Amniotic stem cell (primary cell): ENCODE measurements at places on chromosomes 7 and 10.

DNA sequence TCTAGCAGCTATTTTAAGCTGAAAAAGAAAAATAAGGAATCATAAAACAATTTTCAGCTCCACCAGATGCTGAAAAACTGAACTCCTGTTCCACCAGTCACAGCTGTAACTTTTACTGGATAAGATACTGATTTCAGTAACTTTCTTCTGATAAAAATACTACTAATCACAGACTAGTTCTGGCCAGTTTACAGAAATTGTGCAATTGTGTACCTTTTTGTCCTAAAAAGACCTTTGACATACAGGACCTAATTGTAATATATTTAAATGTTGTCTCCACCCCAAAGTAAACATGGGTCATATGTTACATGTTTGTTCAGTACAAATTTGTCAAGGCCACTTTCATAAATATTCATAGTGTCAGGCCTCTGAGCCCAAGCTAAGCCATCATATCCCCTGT lies 27.1 kb upstream of the PIP start:
- DNase-seq, result no peak

DNA sequence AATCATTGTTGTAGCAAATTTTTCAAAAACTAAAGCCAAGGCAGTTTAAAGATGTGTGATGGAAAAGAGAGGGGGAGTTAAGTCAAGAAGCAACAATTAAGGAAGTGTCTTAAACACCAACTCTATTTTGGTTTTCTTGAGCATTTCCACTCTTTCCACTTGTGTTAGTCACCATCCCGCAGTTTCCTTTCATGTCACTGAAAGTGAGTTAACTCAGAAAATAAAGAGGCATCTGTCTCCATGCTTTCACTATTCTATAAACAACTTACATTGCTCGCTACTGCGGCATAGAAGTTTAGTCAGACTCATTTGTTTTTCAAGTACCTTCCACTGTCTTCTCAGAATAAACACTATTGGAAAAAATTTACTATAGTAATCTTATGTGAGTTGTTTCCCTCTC lies 284.9 kb upstream of the SEMA3D start:
- no peak for DNase-seq

GRCh38 chr10:21279217-21279575 lies 246.3 kb downstream of the SKIDA1 start:
- DNase-seq, result no peak

DNA sequence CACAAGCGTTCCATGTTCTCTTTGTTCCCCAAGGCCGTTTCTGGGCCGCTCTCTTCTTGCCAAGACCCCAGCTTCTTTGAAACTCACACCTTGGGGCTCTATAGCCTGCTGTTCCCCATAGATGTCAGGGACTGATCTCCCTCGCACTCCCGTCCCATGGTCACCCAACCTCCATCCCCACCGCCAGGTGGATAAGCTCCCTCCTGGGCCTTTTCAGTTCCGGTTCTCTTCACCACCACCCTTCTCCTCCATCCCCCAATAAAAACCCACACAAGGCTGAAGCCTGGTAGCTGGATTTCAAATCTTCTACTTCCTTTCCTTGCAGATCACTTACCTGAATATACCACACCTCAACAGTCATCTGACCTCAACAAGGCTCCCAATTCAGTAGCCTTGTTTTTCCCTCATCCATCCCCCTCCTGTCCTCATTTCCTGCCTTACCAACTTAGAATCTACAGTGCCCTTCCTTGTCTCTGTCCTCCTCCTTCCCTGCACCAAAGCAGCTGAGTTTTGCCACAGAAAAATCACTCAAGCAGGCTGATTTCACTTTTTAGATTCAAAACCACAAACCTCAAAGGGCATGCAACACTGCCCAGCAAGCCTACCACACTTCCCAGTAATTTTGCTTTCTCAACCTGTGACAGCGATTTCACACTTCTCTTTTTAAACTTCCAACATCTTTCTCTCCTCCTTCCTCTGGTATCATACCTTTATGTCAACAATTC lies 7.7 kb downstream of the SLC37A3 start:
- no peak for DNase-seq

DNA sequence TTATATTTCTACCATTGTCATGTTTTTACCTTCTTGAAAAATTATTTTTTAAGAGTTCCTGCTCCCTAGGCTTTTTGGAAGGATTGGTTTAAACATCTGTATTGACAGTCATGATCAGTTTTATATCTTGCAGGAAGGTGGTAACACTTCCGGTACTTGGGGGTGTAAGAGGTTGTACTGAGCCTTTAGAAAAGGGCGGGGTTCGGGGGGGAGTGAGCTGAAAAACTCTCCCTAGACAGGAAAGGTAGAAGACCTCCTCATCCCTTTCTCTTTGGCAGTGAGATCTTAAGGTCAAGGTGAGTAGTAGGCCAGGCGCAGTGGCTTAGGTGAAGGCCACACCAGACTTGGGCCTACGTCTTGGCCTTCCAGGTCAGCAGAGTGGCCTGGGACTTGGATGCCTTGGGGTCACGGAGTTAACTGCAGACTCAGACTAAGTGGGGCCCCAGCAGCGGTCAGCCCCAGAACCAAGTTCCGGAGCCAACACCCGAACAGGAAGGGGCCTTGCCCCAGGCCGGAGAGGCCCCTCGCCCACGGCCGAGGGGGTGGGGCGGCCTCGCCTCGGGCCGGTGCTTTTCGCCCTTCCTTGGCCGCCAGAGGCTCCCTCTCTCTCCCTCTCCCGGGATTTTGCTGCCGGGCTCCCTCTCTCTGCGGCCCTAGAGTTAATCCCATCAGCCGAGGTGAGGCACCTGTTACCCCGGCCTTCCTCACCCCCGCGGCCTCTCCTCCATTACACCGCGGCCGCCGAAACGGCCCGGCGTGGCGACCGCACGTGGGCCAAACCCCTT lies at the start of gene PPP1R9A:
Gene PPP1R9A (plus strand): TSS at position 569 of the 785 bp plus-strand sequence. CDS start 2,520 bp downstream, outside the sequence.
- DNase-seq, result no peak

- no peak for DNase-seq
Observed at GRCh38 chr10:48215486-48216203, 58.9 kb downstream of the FRMPD2 start.

DNA sequence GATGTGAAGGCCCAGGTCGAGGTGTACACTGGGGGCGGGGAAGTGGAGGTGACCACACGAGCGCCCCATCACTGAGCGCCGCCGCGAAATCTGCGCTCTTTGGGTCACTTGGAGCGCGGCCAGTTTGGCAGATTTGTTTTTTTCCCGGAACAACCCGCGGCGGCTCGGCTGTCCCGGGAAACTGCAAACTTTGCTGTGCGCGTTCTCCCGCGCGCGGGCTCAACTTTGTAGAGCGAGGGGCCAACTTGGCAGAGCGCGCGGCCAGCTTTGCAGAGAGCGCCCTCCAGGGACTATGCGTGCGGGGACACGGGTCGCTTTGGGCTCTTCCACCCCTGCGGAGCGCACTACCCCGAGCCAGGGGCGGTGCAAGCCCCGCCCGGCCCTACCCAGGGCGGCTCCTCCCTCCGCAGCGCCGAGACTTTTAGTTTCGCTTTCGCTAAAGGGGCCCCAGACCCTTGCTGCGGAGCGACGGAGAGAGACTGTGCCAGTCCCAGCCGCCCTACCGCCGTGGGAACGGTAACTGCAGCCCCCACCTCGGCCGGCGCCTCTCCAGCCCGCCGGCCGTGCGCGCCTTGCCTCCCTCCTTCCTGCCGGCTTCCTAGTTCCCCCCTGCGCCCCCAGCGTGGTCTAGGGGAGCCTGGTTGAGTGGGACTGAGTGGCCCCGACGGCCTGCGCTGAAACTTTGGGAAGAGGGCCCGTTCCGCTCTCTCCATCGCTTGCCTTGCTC lies at the start of gene CASP7:
Gene CASP7 (plus strand): TSS at position 450 of the 727 bp plus-strand sequence. CDS start 17,582 bp downstream, outside the sequence.
- peak; percentile 43 for DNase-seq
